AG04449 (cell line): ENCODE measurements at places on chromosomes 6 and 20.

DNA sequence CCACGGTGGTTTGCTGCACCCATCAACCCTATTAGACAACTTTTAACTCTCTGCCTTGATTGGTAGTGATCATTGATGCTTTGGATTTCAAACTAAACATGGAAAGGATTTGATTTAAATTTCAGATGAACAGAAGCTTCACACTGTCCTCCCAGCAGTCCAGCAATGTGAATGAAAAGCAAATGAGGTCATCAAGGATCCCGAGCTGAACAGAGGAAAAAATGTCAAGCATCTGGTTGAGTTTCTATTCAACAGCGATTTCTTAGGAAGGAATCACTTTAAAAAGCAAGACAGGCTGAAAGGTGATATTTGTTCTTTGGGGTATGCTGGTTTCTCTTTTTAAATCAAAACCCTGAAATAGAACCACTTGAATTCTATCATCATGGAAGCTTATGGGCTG is 10.6 kb upstream of the SAMD3 start:
- DNase-seq = peak; percentile 19

- no peak for DNase-seq
Measured at GRCh38 chr20:23086931-23087411, 847 bp upstream of the CD93 start.

DNA sequence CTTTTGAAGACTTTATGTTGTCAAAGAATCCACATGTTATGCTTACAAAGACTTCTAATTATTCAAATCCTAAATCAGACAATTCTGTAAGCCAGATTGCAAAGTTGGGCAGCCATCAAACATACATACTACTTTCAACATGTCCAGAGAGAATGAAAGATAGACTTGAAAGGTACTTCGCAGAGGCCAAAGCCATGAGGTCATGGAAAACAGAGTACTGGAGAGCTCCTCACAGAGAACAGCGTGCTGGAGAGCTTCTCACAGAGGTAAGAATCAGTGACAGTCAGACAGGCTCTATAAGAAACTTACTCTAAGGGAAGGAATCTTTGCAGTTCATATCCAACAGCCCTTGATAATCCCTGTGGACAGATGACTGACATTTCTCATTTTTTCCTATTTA is 400.2 kb downstream of the GJA1 start:
- DNase-seq = no peak

DNA sequence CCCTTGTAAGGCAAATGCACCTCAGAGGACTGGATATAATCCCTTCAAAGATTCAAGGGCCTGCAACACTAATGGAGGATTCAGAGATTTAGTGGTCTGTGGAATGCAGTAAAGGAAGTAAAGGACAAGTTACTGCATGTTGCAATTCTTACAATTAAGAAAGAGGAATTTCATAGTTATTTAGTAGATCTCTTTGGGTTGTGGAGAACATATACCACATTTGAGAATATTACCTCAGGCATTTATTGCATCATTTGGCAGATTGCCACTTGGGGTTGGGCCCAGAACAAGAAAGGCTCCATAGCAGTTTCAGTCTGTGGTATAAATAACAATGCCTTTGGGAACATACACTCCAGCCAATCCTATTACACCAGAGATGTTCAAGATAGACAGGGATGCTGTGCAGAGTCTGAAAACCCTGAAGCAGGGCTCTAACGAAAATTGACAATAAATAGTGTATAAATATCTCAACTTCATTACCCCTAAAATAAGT is 20.9 kb upstream of the EPM2A start:
- peak; percentile 88 for DNase-seq

DNA sequence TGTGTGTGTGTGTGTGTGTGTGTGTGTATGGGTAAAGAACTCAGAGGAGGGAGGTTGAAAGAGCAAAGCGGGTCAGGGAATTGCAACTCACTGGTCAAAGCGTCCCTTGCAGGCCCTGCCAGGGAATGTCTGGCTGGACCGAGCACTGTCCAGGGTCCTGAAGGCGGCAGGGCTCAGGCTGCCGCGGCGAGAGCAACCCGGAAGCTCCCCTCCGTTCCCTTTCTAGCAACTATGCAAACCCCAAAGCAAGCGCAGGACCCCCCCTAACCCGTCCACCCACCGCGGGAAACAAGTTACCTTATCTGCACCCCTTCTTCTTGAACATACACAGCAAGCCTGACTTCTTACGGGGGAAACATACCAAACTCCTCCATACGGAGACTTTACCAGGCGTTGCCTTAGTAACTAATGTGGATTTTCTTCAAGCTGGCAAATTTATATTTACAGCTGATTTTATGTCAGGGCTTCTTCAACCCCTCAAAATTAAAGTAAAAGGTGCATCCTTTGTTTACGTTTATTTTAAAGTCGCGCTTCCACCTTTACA is 538 bp upstream of the GRM1 start:
- no peak for DNase-seq
